ENCODE measurements at places on chromosomes 5 and 9. TPM values are rescaled to one million over a fixed set of nuclear protein-coding genes. Genes with fewer than 3 reads are reported as not detected.

RXRA gene
- total RNA-seq, result 11.6 TPM

GRCh38 chr9:127637322-127637847, 25.3 kb downstream of the STXBP1 start:
- no peak for DNase-seq

DNA sequence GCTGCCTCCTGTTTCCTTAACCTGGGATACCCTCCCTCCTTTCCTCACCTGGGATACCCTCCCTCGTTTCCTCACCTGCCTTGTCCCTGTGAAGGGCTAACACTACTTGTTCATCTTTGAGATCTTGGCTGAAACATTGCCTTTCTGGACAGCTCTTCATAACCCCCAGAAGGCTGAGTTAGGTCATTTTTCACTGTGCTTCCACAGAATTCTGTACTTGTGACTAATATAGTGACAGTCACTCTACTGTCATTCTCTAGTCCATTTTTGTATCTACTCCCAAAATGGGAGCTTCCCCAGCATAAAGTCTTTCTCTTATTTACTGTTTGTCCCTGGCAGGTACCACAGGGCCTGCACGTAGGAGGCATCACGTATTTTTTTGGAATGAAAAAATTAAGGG, 21.5 kb upstream of the DAB2 start:
- DNase-seq, result no peak

GRCh38 chr9:124795881-124796431, 19.0 kb downstream of the OLFML2A start:
- no peak for DNase-seq

DNA sequence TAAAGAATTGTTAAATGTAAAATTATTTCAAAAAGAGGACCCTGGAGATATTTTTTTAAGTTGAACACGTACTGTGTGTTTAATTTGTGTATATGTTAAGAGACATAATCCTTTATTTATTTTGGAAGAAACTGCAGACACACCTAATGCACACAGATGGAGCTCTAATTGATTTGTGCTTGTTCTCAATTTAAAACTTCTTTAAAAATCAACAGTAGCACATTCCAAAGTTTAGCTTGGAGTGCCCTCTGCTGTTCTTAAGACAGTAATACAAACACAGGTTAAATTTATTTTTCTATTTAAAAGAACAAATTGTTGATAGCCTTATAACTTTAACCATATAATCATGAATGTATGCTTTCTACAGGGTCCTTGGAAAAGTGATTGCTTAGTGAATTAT, 277.6 kb upstream of the ADAMTS16 start:
- DNase-seq, result peak; percentile 64

DNA sequence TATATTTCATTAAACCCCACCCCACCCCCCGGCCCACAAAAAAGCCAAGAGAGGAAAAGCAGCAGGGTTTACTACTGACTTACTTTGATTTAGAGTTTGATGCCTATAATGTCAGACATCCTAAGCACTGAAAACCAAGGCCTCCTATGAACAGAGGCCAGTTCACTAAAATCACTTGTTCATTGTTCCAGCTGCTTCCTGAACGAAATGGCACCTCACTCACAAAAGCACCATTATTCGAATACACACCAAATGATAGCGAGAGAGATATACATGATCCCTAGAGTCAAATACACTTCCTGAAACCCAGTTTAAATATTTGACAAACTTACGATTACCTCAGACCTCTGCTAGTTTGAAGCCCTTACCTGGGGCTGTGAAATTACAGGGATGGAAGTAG, 66.6 kb downstream of the LPAR1 start:
- DNase-seq, result no peak

DNA sequence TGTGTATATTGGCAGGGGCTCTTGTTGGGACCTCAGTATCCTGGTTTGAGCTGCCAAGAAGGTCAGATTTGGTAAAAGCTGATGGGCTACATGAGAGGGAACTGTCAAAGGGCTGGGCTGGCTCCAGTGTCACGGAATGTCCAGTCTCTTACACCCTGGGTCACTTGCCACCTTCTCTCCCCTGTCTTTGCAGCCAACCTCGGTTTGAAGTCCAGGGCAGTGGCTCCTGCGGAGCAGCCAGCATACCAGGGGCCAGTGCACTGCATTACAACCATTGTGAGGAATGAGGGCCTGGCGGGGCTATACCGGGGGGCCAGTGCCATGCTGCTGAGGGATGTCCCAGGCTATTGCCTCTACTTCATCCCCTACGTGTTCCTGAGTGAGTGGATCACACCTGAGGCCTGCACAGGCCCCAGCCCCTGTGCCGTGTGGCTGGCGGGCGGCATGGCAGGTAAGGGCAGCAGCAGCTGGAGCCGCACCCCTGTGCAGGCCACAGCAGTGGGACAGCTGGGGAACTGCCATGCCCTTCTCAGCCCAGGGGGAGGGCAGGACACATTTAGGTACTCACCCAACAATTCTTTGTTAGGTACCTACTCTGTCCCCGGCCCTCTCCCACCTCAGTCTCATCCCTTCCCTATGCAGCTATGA, 24.2 kb downstream of the IL9 start:
- DNase-seq, result no peak
